ENCODE measurements at places on chromosomes 1 and 21.

DNA sequence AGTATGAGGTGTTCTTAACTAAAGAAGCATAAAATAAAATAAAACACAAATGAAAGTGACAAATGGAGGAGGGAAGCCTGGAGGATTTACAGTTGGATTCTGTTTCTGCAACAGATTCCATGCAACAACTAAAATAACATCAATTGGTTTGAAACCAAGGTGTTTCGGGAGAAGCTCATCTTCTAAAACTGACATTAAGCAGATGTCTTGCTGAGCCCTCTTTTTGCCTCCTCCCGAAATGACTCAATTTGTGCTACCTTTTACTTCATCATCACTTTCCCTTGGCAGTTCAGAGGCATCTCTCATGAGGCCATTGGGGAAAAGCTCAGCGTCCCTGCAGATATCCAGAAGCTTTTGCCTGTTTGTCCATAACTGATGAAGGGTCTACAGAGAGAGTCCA lies 121.6 kb upstream of the ADAR start:
- DNase-seq = peak; percentile 33

DNA sequence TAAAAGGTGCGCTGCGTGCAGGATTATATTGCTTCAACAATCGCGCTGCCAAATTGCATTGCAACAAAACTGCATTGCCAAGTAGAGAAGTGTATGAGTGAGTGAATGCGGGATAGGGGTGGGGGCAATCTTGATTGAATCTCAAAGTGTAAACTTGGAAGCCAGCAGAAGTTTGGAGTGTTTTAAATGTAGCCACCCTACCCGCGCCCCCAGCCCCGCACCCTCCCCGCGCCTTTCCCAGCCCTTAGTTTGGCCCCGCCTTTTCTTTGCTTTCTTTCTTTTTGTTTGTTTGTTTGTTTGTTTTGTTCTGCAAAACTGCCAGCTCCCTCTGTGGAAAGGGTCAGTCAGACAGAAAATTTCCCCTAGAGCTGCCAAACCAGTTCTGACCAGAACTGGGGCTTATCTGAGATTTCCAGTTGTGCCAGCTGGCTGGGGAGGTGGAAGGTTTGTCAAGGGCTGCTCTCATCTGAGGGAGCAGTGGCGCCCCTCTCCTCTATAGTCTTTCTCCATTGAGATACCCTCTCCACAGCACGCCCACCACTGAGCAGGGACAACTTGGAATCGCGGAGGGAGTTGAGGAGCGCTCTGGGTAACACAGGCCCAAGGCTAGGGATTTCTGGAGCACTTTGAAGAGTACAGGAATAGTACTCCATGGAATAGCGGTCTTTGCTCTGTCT lies 666 bp upstream of the BEND5 start:
- DNase-seq = no peak

DNA sequence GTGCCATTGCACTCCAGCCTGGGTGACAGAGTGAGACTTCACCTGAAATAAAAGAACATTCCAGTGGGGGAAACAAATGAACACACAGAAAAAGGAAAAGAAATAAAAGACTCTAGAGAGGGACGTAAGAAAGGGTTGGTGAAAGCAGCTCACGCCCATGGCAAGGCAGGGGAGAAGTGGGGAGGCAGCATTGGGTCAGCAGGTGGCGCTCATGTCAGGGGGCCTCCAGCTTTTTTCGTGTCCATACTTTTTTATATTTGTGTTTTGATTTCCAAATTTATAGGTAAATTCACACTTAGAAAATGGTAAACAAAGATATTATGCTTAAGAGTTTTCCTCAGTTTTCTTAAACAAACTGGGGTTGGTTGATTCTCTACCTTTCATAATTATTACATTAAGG lies 45.5 kb downstream of the VPS13D start:
- peak; percentile 45 for DNase-seq

GRCh38 chr1:153631047-153632022 lies 2.5 kb upstream of the CHTOP start:
- no peak for DNase-seq

- no peak for DNase-seq
Measured at GRCh38 chr1:115286431-115287205, 51.4 kb downstream of the NGF start.

DNA sequence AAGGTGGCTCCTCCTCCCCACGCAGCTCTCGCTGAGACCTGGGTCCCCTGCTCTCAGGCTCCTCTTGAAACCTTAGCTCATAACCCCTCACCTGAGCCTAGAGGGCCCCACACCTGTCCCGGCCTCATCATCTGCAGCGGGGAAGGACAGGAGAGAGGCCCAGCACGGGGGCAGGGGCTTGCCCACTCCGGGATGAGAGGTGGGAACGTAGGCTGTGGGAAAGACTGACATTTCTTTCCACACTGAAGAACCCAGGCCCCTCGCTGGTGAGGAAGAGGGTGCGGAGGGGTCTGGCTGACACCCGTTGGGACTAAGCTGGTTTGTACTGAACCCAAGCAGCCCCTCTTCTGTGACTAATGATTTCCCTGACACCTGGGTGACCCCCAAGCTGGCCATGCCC lies 14.0 kb upstream of the NES start:
- DNase-seq = no peak

DNA sequence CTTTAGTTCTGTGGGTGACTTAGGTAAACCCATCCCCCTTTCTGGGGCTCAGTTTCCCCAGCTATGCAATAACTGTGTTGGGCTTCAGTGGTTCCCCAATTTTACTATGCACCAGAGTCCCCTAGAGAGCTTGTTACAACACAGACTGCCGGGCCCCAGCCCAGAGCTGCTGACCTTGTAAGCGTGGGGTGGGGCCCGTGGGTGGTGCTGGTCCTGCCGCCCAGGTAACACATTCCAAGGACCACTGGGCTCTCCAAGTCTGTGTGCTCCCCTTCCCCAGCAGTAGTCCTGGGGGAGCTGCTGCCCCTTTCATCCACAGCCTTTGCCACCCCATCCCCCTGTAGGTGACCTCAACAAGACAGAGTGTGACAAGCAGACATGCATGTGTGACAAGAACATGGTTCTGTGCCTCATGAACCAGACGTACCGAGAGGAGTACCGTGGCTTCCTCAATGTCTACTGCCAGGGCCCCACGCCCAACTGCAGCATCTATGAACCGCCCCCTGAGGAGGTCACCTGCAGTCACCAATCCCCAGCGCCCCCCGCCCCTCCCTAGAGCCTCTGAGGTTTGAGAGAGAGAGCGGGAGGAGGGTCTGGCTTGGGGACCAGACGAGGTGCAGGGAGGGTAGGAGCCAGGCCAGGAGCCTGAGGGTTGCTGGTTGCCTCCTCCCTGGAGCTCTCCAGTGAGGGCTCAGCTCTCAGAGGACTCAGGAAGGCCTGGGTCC lies 8.9 kb downstream of the PLA2G2F start:
- DNase-seq = no peak

- DNase-seq = peak; percentile 88
Measured at GRCh38 chr21:45611939-45612664, 31.4 kb upstream of the PCBP3 start.

GRCh38 chr1:239308701-239309333 lies 77.6 kb upstream of the CHRM3 start:
- no peak for DNase-seq

GRCh38 chr1:41880950-41881885 lies 37.5 kb downstream of the HIVEP3 start:
- DNase-seq = peak; percentile 42

DNA sequence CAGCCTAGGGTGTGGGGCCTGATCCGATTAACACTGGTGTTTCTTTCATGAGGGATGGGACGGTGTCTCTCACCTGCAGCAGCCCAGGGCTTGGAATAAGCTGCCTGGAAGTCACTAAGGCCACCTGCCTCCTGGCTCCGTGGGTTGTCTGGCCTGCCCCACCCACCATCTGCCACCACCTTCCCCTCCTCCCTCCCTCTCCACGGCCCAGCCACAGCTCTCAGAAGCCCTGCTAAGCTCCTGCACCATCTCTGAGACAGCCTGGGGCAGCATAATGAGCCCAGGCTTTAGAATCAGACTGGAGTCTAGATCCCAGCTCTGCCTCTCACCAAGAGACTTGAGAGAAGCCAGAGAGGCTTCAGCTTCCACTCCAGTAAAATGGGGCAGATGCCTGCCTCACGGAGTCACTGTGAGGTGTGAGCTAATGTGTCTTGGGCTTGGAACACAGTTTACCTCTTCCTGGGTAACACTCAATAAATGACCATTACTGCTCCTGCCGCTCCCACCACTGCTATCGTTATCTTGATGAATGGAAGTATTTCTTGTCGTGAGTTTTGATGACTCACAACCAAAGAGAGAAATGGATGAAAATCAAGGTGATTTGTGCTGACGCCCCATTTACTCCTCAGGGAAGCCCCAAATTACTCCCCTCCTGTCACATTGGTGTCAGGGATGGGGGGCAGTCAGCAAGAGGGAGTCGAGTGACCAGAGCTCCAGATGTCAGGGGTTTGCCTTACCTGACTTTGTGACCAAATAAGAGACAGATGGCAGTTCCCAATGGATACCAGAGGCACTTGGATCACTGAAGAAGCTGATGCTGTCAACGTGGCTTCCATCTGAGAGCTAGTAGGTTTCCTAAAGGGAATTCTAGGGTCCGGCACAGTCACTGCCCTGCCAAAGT lies 23.5 kb upstream of the C1QA start:
- DNase-seq = no peak

GRCh38 chr1:188615321-188615720 lies 1786.6 kb downstream of the PLA2G4A start:
- DNase-seq = no peak

DNA sequence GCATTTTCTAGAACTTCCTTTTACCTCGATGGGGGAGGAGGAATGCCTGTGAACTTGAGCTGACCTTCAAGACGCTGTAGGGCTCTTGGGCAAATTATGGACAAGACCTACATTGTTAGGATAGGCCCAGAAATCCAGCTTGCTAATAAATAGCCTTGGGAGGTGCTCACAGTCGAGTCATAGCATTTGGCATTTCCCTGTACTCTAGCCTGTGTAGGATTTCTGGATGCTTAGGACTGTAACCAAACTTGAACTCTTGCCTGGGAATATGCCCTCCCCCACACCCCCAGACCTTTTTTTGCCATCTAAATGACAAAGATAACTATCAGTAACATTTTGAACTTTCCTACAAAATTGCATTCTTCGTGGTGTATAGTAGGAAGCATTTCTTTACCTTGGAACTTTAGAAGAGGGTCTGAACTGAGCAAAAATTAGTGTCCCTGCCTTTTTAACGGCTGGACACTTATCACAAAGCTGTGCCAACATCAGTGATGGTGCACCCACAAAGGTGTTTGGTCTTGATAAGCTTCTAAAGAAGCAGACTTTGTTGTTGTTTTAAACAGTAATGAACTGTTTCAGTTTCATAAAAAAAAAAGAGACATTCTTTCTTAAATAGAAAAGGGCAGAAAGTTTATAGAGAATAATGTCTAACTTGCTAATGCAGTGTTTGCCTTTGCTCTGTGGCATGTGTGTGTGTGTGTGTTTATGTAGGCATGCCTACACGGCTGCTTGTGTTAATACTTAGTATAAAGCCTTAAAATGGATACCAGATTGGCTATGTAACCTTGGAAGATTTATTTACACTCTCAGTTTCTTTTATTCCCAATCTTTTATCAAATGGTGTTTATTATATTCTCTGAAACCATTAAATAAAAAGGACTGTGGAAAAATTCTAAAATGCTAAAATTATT lies 88.2 kb downstream of the NFIA start:
- peak; percentile 57 for DNase-seq

Data from cardiac fibroblast (primary cell).